ENCODE measurements at places on chromosomes 3 and 15.
A peak's percentile ranks its signal among the peaks of the same experiment; 100 is the strongest.

GRCh38 chr15:84643838-84644237 is 10.2 kb downstream of the WDR73 start:
- no peak for DNase-seq

- no peak for DNase-seq
Measured at GRCh38 chr15:74962671-74963070, 6.1 kb upstream of the RPP25 start.

- DNase-seq = no peak
Measured at GRCh38 chr3:45692866-45693265, 3.7 kb downstream of the SACM1L start.

GRCh38 chr15:65292938-65293518 is 2.8 kb upstream of the RNU5A-1 start:
- no peak for DNase-seq

DNA sequence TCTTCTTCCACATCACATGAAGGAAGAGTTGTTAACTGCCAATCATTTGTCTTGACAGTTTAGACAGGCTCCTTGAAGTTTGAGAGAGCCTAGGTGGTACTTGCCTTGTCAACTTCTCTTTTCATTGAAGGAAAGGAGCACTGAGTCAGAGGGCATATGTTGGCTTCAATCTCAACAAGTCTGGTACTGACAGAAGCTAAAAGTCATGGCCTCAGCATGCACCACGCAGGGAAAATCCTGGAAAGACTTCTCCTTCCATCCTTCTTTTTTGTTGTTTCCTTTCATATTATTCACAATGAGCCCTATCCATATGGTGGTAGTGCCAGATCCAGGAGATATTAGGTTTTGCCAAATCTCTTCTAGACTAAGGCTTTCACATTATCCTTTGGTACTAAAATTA is 1272.5 kb downstream of the ROBO1 start:
- DNase-seq = no peak

DNA sequence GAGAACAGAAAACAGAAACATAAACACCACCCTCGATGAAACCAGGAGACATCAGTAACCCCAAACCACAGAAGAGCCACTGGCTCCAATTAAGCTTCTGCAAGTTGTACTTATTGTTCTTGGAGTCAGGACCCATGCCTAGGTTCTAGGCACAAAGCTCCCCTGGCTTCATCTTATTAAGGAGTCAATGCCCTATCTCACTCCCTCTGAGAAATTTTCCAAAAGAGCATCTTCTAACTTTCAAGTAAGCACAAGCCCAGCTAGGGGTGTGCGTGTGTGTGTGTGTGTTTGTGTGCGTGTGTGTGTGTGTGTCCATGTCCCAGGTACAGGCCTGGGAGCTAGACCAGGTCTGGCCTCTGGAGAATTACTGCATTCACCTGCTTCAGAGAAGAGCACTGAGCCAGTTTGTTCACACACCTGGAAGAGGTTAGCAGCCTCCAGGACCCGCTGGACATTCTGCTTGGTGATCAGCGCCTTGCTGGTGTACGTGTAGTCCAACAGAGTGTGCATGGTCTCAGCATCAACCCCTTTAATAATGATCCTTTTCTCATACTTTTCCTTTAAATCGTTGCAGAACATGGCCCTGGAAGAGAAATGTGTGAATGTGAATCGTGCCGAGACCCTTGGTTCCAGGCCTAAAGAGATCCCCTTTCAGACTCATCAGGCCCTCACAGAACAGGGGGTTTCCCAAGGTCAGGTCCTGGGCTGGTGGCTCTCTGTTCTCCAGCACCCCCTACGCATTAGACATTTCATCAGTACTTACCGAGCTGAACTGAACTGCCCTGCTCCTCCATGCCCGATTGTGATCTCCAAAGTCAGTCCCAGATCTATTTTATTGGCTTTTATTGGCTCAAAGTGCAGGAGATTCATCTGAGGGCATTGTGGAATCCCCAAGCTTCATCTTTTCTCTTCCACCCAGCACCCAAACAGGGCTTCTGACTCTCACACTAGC is 27.8 kb downstream of the KLHL6 start:
- DNase-seq = no peak

GRCh38 chr3:127180859-127181258 is 12.1 kb upstream of the PRR23E start:
- no peak for DNase-seq

- DNase-seq = no peak
Measured at GRCh38 chr15:83762367-83762766, 108.4 kb downstream of the ADAMTSL3 start.

- DNase-seq = no peak
Measured at GRCh38 chr3:71389191-71389590, 194.3 kb downstream of the FOXP1 start.

GRCh38 chr3:86989006-86989405 is 1.9 kb downstream of the VGLL3 start:
- DNase-seq = no peak

GRCh38 chr3:60266444-60266843 is 984.8 kb downstream of the FHIT start:
- no peak for DNase-seq

DNA sequence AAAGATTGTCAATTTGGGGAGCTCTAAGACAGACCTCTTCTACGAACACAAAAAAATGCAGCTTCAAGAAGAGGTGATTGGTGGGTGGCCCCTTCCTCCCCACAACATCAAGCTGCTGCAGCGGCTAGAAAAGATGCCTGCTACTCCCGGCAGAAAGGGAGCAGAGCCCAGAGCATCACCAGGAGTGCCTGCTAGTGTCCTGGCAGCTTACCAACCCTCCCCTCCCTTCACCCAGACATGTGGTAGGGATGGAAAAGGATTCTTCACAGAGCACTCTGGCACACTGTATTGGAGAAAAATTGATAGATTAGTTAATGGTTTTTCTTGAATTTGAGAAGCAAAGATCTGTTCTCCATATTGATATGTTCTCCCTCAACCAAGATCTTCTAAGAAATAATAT is 10.8 kb downstream of the IP6K1 start:
- DNase-seq = no peak

GRCh38 chr15:78007964-78008886 is 69.3 kb downstream of the TBC1D2B start:
- DNase-seq = no peak

DNA sequence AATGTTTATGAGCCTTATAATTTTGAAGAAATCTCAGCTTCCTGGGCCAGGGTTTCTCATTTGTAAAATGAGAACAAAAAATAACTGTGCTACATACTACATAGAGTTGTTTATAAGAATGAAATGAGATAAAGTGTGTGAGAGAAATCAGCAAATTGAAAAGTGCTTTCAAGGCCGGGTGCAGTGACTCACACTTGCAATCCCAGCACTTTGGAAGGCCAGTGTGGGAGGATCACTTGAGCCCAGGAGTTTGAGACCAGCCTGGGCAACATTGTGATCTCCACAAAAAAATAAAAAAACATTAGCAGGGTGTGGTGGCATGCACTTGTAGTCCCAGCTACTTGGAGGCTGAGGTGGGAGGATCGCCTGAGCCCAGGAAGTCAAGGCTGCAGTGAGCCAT is 22.4 kb downstream of the FOXB1 start:
- no peak for DNase-seq

DNA sequence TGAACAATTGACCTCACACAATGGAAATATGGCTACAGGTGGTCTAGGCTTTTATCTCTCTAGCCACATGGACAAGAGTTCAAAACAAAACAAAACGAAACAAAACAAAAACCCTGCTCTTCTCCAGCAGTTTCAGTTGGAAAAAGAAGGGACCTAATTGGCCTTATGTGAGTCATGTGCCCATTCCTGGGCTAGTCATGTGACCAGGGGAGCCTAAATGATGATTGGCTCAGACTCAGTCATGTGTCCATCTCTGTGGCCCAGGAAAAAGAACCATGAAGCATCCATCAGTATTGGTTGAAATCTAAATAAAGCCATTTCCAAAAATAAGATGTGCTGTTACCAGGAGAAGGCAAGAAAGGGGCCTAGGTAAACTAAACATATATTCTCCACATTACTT is 96.8 kb downstream of the ANXA2 start:
- DNase-seq = no peak

GRCh38 chr3:38782148-38782547 is 33.9 kb downstream of the SCN10A start:
- DNase-seq = no peak

- no peak for DNase-seq
Measured at GRCh38 chr3:77871436-77871835, 831.5 kb downstream of the ROBO2 start.

DNA sequence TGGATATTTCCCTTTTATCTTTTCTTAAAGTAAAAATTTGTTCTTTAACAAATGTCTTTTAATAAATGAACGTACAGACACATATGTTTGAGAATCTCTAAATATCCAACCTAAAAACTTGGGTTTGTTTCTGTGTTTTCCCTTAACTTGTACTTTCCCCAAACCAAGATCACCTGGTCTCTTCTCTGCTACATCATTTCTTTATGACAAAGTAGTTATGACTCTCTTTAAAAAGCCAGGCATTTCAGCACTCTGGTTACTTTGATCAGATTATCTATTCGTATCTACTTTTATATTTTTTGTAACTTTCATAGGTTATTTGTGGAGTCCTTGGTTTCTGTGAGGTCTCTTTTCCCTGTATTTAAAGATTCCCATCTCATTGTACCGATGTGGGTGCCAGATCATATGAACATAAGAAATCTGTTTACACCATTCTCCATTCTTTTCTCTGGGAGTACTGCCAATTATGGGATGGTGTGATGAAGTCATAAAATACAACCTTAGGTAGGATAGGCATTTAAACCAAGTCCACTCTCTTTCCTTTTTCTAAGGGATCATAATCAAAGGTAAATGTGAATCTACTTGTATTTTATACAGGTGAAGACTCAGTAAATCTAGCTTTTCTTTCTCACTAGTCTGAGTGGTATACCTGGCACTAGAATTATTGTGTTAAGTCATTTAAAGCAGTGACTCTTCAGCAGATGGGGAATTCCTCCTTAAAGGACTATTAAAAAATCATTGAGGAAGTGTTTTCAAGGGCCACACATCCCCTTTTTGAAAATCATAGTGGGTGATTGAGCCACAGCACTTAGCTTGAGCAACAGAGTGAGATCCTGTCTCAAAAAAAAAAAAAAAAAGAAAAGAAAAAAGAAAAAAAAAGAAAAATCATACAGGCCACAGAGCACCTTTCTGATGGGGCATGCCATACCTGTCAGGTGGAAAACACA is 12.4 kb upstream of the NFKBIZ start:
- DNase-seq = no peak

DNA sequence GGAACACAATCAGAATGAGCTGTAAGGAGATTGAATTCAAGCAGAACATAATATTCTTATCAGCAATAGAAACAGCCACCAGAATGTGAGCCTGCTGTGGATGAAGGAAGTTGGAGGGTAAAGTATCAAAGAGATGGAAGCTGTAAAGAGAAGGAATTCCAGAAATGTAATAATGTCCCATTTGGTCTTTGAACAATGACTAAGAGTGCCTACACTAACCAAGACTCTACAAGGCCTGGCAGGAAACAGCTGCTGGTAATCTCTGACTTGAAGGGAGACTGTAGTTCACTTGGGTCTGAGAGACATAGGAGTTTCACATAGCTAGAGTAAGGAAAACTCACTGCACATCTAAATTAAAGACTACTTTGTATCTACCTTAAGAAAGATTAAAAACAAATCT is 1176.0 kb upstream of the ALCAM start:
- no peak for DNase-seq

- no peak for DNase-seq
Measured at GRCh38 chr3:108036984-108037741, 53.7 kb downstream of the CD47 start.

GRCh38 chr15:80485370-80486164 is 81.4 kb downstream of the ARNT2 start:
- no peak for DNase-seq

DNA sequence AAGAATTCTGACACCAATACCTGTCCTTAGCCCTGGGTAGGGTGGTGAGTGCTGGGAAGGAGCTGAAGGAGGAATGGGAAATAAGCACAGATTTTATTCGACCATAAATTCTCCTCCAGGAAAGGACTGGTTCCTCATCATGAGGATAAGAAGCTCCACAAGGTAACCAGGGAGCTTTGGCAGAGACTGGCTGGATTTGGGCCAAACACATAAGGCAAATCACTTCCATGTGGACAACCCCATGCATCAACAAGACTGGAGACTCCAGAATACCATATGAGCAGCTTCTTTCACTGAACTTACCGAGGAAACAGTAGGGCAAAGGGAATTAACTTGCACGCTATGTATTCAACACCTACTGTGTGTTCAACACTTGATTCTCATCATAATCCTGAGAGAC is 312.5 kb downstream of the NTRK3 start:
- no peak for DNase-seq

DNA sequence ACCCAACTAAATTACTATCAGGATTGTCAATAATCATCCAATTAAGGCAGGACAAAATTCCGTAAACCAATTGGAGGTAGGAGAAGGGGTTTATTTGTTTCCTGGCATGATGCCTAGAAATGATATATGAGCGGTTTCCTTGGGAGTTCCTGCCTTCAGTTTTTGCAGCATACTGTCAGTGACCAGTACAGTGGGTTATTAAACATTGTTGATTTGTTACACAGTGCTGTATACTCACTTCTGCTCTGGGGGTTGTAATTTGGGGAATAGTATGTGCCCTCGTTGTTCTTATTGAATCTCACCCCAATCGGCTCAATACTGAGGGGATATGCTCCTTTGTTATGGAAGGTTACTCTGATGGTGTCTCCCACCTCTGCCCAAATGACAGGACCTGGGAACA is 22.2 kb downstream of the CP start:
- DNase-seq = no peak

DNA sequence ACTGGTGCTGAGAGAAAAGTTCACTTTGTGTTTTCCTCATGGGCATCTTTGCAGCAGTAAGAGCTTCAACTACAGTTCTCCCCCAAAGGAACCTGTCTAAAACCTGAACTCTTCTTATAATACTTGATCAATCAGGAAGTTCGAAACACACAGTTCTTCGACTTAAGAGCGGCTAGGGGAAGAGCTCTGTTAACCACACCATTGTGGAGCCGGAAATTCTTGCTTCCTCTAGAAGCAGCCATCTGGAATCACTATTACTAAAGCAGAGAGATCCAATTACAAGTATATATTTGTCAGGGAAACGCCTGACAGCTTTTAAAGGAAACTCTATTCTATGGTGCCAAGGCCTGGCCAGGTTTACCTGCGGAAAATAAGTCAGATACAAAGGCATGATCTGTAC is 337.3 kb upstream of the CBLB start:
- DNase-seq = no peak

GRCh38 chr3:148943506-148944205 is 47.7 kb upstream of the GYG1 start:
- peak; percentile 23 for DNase-seq

GRCh38 chr3:42149532-42149931 is 58.4 kb downstream of the TRAK1 start:
- no peak for DNase-seq

- DNase-seq = no peak
Measured at GRCh38 chr3:106018929-106019550, 150.2 kb upstream of the CBLB start.
